ENCODE measurements at places on chromosomes 4 and X.

DNA sequence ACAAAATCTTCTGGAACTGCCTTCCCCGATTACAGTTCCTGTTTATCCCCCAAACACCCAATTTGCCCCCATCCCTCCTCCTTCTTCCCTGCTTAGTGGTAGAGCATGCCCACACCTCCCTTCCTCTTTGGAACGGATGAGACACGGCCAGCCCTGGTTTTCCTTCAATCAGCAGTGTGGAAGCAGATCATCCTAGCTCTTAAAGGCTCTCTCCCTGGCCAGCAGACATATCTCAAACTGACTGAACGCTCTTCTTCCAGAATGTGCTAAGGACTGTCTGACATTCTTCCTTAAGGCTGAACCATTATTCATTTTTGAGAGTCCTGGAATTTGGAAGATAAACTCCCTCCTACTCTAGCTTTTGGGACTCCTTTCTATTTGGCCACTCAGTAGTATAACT is 161.1 kb downstream of the TRIML1 start:
- no peak for DNase-seq

DNA sequence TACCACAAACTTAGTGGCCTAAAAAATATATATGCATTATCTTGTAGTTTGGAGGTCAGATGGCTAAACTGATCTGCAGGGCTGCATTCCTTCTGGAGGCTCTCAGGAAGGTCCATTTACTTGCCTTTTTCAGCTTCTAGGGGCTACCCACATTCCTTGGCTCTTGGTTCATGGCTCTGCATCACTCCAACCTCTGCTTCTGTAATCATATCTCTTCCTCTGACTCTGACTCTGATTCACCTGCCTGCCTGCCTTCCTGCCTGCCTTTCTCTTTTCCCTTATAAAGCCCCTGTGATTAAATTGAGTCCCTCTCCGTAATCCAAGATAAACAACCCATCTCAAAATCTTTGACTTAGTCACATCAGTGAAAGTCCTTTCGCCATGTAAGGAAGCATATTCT is 25.0 kb upstream of the FRMPD4 start:
- DNase-seq, result no peak

- no peak for DNase-seq
Measured at GRCh38 chr4:122920473-122920872, 1.9 kb downstream of the NUDT6 start.

- no peak for DNase-seq
Measured at GRCh38 chrX:24955372-24955930, 60.3 kb downstream of the ARX start.

GRCh38 chr4:149781150-149781549 is 34.5 kb downstream of the IQCM start:
- no peak for DNase-seq
